ENCODE measurements at places on chromosomes 4 and X.

DNA sequence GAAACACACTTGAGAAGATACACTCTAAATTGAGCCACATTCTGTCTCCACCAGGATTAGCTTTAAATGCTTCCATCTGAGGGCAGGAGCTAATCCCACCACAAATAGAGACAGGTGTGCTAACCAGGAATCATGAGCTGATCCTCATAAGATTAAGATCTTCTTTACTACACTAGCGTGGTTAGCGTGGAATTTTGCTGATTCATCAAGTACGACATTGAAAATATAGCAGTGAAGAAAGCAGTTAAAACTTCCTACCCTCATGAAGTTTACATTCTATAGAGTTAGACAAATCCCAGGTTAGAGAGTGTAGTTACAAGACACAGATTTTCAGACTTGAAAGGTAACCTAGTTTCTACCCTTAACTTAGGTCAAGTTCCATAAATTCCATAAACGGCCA, 5.3 kb upstream of the APELA start:
- no peak for DNase-seq

- DNase-seq = no peak
These were observed 21.8 kb upstream of the AGA start for GRCh38 chr4:177464026-177464425.

- no peak for DNase-seq
These were observed 24.9 kb upstream of the ZDHHC15 start for GRCh38 chrX:75547783-75548182.

- no peak for DNase-seq
These were observed 36.1 kb downstream of the MID1IP1 start for GRCh38 chrX:38837389-38837788.

GRCh38 chrX:134543288-134543687, 83.3 kb downstream of the HPRT1 start:
- DNase-seq = no peak

DNA sequence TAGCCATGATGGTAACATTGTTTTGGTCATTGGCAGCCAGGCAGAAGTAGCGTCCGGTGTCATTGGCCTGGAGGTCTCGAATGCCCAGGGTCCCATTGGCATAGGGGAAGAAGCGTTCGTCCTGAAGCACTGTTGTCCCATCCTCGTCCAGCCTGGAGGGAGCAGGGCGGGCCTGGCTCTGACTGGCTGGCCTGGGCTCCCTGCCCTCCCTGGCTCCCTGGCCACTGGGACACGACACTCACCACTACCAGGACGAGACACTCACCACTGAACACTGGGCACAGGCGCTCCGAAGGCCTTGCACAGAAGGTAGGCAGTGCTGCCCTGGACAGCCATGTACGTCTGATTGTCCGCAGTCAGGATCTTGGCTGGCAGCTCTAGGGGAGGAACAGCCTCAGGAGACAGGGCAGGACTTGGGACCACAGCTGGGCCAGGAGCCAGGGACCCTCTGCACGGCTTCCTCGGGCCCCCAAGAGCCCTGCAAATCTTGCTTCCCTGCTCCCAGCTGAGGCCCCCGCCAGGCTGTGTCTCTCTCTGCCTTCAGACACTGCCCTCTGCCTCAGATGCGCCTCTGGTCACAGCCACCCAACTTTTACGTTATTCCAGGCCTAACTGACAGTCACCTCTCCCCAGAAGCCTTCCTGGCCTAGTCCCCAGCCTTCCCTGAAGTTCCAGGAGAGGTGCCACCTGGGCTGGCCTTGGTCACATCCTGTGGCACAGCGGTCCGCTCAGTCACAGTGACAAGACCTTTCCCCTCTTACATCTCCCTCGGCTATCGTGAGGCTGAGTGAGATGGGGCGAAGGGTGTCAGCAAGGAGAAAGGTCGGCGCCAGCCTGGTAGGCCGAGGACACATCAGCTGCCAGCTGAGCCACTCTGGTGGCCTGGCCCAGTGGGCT, 17.1 kb downstream of the L1CAM start:
- DNase-seq = no peak

Data from stimulated activated CD4-positive, alpha-beta T cell treated with anti-CD3 and anti-CD28 coated beads, Interleukin-1b, Interleukin-23, amount 100 ng/mL, for 1 hour (primary cell).